A549 treated with Mapracorat at 1 μM for 4 hours (cell line): ENCODE measurements at places on chromosomes 3 and 15. TPM values are rescaled to one million over a fixed set of nuclear protein-coding genes. Genes with fewer than 3 reads are reported as not detected.

Gene XYLB
- 2.5 to 4.3 TPM (median 4.0 TPM) in 5 replicates for total RNA-seq

Gene SYNPR
- not detected in 5 replicates for total RNA-seq

Gene GPR149
- not detected in 5 replicates for total RNA-seq

Gene SEMA3G
- 0.04 to 0.12 TPM (median 0.06 TPM) in 5 replicates for total RNA-seq

Gene STRA6
- 52.1 to 86.8 TPM (median 69.6 TPM) in 5 replicates for total RNA-seq

Gene GHRL
- not detected in 5 replicates for total RNA-seq

Gene CAND2
- 0.35 to 0.52 TPM (median 0.49 TPM) in 5 replicates for total RNA-seq

Gene HTR3E
- not detected in 5 replicates for total RNA-seq

Gene MCF2L2
- 0.12 to 0.59 TPM (median 0.20 TPM) in 5 replicates for total RNA-seq

Gene LIPH
- 4.9 to 5.9 TPM (median 5.5 TPM) in 5 replicates for total RNA-seq

Gene TLR9
- total RNA-seq: 0.07 TPM in 1 of 5 replicates, not detected in the others

Gene PLIN1
- total RNA-seq: 0.06 to 0.17 TPM (median 0.14 TPM) in 4 of 5 replicates, not detected in the other

Gene NR2E3
- total RNA-seq: 0.08 to 0.31 TPM (median 0.25 TPM) in 5 replicates

Gene ROPN1
- total RNA-seq: not detected in 5 replicates

Gene RGMA
- 0.10 to 0.56 TPM (median 0.22 TPM) in 5 replicates for total RNA-seq

Gene PRSS50
- not detected in 5 replicates for total RNA-seq

Gene CYP8B1
- not detected in 5 replicates for total RNA-seq

Gene CHRNA3
- total RNA-seq: 0.26 to 1.0 TPM (median 0.36 TPM) in 5 replicates

Gene PAQR5
- 68.2 to 104 TPM (median 99.3 TPM) in 5 replicates for total RNA-seq

Gene ADCY5
- total RNA-seq: 0.22 to 0.88 TPM (median 0.30 TPM) in 5 replicates

Gene ZMYND10
- total RNA-seq: 1.1 to 1.3 TPM (median 1.2 TPM) in 5 replicates

Gene CCDC54
- not detected in 5 replicates for total RNA-seq

Gene GXYLT2
- total RNA-seq: 1.1 to 1.4 TPM (median 1.4 TPM) in 5 replicates

Gene GHSR
- total RNA-seq: not detected in 5 replicates

Gene DCBLD2
- 204 to 263 TPM (median 244 TPM) in 5 replicates for total RNA-seq

Gene FGF12
- total RNA-seq: 0.44 to 1.1 TPM (median 0.68 TPM) in 5 replicates

Gene HTR3C
- not detected in 5 replicates for total RNA-seq

Gene IP6K1
- total RNA-seq: 19.0 to 22.9 TPM (median 21.8 TPM) in 5 replicates
